AG09309 (cell line): ENCODE measurements at places on chromosomes 3 and 15.

DNA sequence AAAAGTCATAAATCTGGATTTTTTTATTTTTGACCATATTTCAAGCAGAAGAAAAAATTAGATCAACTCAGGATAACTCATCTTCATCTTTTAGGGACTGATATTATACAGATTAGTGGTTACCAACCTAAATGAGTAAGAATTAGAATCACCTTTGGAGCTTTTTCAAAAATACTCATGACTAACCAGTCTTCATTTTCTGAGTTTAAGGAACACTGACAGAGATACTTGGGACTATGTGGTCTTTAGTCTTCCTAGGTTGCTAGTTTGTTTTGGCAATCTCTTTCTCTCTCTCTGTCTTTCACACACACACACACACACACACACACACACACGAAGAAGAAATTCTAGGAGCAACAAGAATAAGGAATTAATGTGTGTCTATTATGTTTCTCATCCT, 50.1 kb downstream of the TMOD3 start:
- no peak for DNase-seq

GRCh38 chr15:89197503-89197971, 23.8 kb downstream of the RLBP1 start:
- no peak for DNase-seq

GRCh38 chr3:121747976-121748375, 1.6 kb downstream of the GOLGB1 start:
- DNase-seq, result no peak

DNA sequence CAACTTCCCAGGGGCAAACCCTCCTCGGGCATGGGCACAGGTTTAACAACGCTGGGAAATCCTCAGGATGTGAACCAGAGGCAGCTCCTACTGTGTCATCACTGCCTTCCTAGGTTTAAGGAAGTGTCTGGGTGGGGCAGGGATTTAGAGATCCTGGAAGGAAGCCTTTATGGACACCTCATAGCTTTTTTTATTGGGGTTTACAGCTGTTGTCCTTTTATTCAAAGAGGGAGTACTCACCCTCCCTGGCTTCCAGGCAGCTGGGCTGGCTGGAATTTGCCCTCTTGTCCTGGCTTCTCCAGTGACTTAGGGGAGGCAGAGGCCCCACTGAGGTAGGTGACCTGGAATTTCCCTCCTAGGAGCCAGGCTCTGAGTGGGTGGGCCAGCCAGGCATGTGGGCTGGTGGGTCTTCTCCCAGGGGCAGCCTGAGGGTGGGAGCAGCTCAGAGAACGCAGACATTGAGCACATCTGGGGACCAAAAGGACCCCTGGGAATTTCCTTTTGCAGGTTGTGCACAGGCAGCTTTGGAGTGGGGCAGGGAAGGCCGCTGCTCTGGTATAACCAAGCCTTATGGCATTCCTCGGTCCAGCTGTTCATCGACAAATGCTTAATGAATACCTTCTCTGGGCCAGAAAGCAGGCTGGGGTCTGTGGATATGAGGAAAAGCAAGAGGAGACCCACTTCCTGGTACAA, 13.5 kb upstream of the FAM3D start:
- no peak for DNase-seq

- DNase-seq, result no peak
These were observed 98.7 kb downstream of the RAP2B start for GRCh38 chr3:153260681-153261080.

GRCh38 chr15:96746665-96747064, 416.2 kb downstream of the NR2F2 start:
- DNase-seq, result no peak

DNA sequence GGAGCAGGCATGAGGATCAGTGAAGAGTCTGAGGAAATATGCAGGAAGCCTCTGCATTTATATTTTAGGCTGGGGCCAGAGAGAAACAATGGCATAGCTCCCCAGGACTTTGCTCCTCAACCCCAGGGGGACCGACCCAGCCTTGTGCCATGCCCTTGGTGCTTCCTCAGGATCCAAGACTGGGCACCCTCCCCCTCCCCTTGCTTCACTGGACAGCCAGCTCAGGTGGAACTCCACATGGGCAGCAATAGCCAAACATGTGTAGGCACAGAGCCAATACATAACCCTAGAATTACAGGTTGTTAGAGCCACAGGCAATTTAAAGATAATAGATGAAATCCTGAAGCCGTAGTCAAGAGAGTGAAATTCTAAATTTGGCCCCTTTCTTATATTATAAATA, 73.0 kb upstream of the ETV5 start:
- no peak for DNase-seq

- no peak for DNase-seq
These were observed 9.4 kb upstream of the KIF7 start for GRCh38 chr15:89664441-89665350.

GRCh38 chr3:69426967-69427304, 41.0 kb upstream of the FRMD4B start:
- DNase-seq, result no peak

DNA sequence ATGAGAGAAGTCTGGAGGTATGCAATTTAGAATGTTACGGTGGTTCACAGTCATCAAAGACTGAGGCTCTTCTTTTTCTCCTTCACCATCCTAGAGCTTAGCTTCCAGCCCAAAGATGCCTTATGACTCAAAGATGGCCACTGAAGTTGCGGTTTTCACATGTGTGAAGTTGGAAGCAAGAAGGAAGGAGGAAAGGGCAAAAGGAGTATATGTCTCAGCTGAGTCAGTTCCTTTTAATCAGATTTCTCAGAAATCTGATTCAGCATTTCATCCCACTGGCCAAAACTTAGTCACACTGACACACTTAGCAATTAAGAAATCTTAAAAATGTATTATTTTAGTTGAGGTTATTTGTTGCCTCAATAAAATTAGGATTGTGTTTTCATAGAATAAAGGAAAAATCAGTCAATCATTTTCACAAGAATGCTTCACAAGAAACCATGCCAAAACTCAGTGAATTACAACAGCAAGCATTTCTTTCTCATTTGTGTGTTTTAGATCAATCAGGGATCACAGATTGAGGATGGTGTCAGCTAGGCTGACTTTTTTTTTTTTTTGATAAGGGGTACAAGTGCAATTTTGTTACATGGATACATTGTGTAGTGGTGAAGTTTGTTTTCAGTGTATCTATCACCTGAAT, 211.1 kb upstream of the GADL1 start:
- DNase-seq, result peak; percentile 89

- no peak for DNase-seq
These were observed 150.2 kb downstream of the DNAJB8 start for GRCh38 chr3:128316481-128316891.

GRCh38 chr15:100311154-100311625, 30.6 kb downstream of the ADAMTS17 start:
- DNase-seq, result no peak

- no peak for DNase-seq
These were observed 34.7 kb upstream of the RBP1 start for GRCh38 chr3:139574026-139574947.

- DNase-seq, result no peak
These were observed 15.1 kb downstream of the UBE2E1 start for GRCh38 chr3:23820888-23821287.

- DNase-seq, result no peak
These were observed 22.4 kb upstream of the FAM174B start for GRCh38 chr15:92677999-92678398.

DNA sequence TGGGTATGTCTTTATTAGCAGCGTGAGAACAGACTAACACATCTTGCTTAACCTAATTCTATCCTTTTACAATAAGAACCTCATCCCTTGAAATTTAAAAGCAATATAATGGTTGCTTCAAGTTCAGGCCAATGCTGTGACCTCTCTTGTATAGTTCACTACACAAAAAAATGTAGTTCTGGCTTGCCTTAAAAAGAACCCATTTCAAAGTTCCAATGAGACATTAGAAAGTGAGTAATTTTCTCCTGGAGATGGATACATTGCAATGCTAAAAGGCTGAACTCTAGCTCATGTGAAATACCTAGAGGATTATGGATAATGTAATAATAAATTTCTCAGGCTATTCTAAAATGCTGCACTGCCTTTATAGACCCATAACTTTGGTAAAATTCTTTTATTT, 47.8 kb downstream of the ATP13A4 start:
- no peak for DNase-seq

DNA sequence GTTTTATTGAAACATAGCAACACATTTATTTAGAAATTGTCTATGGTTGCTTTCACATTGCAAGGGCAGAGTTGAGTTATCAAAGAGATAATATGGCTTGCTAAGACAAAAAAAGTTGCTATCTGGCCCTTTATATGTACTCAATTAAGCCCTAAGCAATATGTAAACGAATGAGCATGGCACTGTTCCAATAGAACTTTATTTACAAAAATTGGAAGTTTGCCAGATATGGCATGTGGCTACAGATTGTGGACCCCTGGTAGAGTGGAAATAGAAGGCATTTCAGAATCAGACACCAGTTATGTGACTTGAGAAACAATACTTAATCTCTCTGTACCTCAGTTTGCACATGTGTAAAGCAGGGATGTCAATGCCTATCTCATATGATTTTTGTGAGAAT, 515.6 kb upstream of the SGO1 start:
- no peak for DNase-seq

DNA sequence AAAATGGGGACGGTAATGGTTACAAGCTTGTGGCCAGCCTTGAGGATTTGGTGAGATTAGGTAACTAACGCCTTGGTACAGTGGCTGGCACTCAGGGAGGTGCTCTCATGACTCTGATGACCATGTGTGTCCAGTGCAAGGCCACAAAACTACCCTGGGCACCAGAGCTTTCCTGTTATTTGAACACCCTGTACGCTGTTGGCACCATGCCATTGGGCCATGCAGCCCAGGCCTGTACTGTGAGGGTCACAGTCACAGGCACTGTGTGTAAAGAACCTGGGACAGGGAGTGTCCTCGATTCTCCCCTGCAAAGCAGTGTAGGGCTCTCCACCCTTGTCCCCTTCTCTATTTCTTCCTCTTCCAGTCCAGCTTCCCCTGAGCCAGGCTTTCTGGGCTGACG, 6.3 kb downstream of the TMEM43 start:
- no peak for DNase-seq

- DNase-seq, result no peak
These were observed 23.4 kb downstream of the PARP16 start for GRCh38 chr15:65263313-65263712.

DNA sequence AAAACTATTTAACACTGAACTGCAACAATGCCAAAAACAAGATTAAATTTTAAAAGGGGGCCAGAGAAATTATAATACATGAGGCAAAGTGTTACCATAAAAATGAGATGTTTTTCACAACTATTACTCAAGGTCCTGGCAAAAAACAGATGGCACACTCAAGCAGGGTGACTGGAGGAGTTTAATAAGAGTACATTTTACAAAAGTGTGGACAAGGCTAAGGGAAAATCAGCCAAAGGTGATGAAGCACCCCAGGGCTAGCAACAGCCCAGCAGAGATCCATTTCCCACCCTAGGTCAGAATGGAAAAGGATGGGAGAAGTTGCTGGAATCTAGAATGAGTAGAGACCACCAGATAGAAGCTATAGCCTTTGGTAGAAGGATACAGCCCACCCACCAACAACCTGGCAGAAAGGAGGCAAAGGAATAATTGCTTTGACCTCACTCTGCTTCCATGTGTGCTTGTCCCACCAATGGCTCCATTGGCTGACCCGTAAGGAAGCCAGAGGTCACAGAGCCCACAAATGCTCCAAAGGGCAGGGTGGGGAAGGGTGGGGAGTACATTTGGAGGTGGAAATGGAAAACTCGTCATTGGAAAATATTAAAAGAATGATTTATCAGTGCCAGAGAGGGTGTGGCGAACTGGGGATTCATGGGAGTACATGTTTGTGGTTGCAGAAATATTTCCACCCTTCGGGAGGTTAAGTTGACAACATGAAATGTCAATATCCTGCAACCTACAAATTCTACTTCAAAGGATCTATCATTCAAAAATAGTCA, 161.0 kb upstream of the UBE2E2 start:
- no peak for DNase-seq

DNA sequence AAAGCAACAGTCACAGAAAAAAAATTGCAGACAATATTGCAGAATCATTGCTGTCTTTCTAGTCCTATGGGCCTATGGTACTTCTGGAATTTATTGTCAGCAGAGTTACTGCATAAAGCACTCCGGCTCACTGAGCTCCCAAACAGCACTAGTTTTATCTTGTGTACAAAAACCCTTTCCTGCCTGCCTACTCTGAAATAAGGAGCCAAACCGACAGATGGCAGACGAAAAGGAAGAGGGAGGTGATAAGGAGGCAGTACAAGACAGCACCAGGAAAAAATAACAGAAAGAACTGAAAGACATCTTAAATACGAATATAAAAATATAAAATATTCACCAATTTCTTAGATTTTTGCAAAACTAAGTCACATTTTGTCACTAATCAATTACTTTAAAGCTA, 15.6 kb downstream of the HERC1 start:
- no peak for DNase-seq

DNA sequence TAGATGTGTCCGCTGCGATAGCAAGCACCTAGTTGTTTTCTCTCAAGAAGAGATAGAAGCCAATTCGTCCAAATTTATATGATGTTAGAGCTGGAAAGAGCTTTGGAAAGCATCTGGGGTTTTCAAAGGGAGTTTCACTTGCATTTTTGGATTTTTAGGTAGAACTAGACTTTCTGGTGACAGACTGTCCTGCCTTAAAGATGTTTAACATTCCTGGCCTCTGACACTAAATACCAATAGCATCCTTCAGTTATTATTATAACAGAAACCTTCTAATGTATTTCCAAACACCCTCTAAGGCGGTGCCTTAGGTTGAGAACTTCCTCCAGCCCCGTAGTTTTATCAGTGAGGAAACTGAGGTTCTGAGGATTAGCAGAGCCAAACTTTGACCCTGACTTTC, 305.3 kb downstream of the SATB1 start:
- DNase-seq, result no peak

DNA sequence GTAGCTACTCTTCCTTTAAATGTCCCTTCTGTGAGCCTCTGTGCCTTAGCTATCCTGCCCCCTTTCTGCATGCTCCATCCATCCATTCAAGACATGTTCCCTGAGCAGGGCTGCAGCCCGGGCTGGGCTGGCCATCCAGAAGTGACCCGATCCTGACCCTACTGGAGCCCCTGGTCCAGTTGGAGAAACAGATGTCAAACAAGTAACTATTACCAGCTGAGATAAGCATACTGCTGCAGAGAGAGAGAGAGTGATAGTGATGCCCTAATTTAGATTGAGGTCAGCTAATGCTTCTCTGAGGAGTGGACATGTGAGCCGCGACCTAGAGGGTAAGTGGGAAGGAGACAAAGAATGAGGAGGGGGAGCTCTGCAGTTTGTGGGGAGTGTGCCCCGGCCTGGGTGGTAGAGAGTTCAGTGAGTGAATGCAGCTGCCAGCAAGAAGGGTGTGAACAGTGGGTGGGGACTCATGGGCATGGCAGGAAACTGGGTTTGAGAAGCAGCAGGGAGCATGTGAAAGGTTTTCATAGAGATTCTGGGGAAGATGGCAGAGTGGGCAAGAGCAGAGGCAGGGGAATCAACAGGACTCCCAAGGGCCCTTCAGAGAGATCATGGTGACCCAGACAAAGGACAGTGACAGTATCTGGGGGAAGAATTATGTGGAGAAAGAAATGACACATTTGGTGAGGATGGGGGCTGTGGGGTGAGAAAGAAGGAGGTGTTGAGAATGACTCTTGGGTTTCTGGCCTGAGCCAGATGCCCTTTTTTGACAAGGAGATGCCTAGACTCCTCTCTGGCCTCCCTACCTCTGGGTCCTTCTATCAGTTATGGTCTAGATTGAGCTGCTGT, 44.9 kb downstream of the CHCHD6 start:
- DNase-seq, result no peak

GRCh38 chr3:25818335-25818734, 28.4 kb downstream of the OXSM start:
- no peak for DNase-seq

GRCh38 chr3:45153658-45154437, 7.7 kb upstream of the CDCP1 start:
- DNase-seq, result no peak

- no peak for DNase-seq
These were observed 567 bp downstream of the ADAMTS9 start for GRCh38 chr3:64687086-64687780.
